ENCODE measurements at places on chromosomes 16 and 17.
A peak's percentile ranks its signal among the peaks of the same experiment; 100 is the strongest.

DNA sequence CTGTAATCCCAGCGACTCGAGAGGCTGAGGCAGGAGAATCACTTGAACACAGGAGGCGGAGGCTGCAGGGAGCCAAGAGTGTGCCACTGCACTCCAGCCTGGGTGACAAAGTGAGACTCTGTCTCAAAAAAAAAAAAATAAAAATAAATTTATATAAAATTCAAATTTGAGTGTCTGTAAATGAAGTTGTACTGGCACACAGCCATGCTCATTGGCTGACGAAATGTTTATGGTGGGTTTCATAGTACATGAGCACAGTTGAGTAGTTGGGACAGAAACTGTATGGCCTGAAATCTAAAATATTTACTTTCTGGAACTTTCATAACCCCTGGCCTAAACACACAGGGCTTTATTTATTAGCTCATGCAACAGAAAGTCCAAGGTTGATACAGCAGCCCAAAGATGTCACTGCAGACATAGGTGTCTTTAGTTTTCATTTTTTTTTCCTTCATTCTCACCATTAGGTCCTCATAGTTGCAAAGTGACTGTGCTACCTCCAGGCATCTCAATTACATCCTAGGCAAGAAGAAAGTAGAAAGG lies 355.3 kb downstream of the SLC39A11 start:
- DNase-seq: no peak

GRCh38 chr17:32943647-32944191 lies 15.8 kb downstream of the TMEM98 start:
- no peak for DNase-seq

GRCh38 chr17:4327606-4328005 lies 38.9 kb downstream of the UBE2G1 start:
- no peak for DNase-seq

GRCh38 chr17:67312265-67312664 lies 54.1 kb downstream of the PSMD12 start:
- no peak for DNase-seq

- no peak for DNase-seq
Observed at GRCh38 chr17:2034806-2035540, 5.0 kb downstream of the DPH1 start.

- no peak for DNase-seq
Observed at GRCh38 chr16:77759201-77759600, 29.2 kb upstream of the VAT1L start.

DNA sequence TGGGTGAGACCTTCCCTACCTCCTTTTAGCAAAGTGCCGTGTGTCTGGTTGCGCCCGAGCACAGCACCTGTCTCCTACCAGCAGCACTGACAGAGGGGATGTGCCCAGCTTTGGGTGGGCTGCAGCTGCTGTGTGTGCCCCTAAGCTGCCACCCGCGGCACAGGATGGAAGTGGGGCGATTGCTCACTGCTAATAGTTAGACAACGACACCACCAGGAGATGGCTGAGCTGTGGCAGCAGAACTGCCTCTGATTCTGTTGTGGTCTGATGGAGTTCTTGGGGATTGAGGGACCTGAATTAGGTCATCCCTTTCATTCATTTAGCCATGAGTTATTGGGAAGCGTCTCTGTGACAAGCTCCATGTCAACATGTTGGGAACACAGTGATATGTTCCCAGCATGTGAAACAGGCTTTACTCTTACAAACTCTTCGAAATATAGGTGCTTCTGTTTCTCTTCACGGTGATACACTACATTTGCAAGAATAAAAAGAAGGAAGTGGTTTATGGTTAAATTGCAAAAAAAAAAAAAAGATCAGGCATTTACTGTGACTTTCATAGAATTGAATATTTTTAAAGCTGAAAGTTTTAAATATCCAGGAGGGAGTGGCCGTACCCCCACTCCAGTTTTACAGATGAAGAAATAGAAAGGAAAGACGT lies 184.4 kb downstream of the MAF start:
- no peak for DNase-seq

- DNase-seq: no peak
Observed at GRCh38 chr16:85752511-85753420, 1.9 kb upstream of the C16orf74 start.

- DNase-seq: no peak
Observed at GRCh38 chr17:2964370-2964769, 99.0 kb downstream of the OR1D5 start.

DNA sequence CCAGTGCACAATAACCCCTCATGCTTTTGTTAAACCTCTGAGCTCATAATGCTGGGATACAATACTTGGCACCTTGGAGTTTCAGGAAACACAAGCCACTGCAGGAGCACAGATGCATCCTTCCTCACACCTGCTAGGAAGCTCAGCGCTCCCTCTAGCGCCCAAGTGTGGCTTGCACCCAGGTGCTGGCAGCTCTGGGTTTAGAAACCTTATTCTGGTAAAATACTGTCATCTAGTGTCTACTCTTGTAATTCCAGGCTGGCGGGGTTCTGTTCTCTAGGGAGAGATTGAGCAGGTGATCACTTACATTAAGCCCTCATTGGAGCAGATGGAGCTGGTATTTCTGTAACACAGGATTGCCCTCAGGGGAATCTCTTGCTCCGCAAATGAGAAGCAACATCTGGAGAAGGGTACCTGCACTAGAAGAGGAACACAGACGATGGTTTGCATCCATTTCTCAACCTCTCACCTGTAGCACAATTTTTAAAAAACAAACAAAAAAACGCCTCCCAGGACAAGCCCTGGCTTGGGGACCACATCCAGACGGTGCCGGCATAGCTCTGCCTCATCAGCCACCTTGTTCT lies 1.5 kb downstream of the CCL1 start:
- peak; percentile 81 for DNase-seq

GRCh38 chr16:85735225-85735635 lies 15.7 kb downstream of the C16orf74 start:
- DNase-seq: peak; percentile 77

- DNase-seq: no peak
Observed at GRCh38 chr17:75516619-75517296, 430 bp downstream of the TSEN54 start.

DNA sequence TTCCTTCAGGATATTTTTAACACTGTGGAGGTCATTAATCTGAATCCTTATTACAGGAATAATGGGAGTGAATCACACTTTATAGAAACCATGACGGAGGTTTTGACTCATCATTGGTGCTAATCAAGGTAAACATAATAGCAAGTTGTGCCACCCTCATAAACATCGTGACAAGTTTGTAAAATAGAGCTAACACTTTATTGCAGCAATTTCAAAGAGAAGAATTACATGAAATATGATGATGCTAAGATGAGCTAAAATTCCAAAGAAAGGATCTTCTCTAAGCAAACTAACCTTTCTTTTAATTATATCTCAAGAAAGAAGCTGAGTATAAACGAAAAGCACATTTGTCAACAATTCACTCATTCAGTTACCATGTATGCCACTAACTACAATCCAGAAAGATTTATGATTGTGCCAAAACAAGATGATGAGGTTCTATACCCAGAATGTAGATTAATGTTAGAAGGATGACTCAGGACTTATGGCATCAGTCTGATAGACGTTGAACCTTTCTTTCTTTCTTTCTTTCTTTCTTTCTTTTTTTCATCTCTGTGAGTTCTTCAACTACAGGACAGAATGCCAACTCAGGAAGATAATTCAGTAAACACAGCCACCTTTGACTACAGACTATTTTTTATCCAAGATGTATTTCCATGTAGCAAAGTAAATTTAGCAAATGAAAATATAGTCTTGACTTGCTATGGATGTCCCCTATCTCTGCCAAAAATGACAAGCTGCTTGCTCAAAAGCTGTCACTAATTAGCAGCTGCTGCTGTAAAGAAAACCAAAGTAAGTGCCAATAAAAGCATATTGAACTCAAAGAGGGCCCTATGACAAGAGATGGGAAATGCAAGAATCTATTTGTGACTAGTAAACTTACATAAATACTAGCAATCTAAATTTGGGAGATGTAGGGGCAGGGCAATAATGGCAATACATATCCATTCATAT lies 23.3 kb downstream of the STAT5B start:
- no peak for DNase-seq

GRCh38 chr17:36598951-36599401 lies 2.4 kb upstream of the MRM1 start:
- DNase-seq: no peak

DNA sequence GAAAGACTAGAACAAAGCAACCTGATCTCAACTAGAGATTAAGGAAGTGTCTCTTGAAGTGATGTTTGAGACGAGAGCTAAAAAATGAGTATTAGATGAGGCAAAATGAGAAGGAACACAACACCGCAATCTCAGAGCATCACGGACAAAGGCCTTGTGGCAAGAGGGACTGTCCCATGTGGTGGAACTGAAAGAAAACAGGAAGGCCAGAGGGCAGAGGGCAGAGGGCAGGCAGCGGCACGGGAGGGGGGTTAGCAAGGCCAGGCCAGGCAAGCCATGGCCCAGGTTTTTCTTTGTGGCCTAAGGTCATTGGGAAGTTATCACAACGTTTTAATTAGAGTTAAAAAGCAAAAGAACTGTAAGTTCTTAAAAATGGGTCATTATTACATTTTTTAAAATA lies 22.5 kb downstream of the RPA1 start:
- no peak for DNase-seq

- no peak for DNase-seq
Observed at GRCh38 chr16:89641458-89642119, 15.9 kb downstream of the CHMP1A start.

- peak; percentile 70 for DNase-seq
Observed at GRCh38 chr17:78168903-78169793, 767 bp downstream of the SYNGR2 start.

GRCh38 chr16:84378567-84378966 lies 10.2 kb downstream of the ATP2C2 start:
- no peak for DNase-seq

DNA sequence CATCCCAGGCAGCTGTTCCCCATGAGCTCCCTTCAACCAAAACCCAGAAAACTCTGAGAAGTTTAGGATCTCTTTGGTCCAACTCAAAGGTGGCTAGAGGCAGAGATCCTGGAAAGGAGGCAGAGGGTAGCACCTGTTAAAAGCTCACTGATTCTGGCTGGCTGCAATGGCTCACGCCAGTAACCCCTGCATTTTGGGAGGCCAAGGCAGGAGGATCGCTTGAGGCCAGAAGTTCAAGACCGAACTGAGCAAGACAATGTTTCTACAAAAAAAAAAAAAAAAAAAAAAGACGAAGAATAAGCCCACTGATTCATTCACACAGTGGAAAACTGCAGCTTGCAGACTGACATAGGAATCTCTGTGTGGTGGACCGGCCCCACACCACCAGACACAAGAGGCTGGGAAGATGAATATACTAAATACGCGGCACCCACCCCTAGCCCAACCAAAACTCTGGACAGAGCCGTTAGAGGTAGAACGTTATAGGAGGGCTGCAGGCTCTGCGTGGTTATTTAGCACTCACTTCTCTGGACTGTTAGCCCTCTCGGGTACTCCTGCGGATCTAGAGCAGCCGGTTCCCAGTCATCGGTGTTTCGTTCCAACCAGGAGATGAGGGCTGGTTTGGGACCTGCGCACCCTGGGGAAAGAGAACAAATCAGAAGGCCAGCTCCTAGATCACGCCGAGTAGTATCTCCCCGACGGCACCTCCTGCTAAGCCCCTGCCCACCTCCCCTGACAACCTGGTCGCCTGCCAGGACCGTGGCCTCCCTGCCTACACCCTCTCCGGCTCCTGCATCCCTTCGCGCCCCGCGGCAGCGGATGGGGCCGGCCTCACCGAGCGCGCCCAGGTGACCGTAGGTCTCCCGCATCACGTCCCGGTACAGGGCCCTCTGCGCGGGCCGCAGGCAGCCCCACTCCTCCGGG lies 925 bp downstream of the ZNF689 start:
- peak; percentile 64 for DNase-seq

- DNase-seq: peak; percentile 27
Observed at GRCh38 chr16:22353191-22353919, 21.1 kb downstream of the CDR2 start.

DNA sequence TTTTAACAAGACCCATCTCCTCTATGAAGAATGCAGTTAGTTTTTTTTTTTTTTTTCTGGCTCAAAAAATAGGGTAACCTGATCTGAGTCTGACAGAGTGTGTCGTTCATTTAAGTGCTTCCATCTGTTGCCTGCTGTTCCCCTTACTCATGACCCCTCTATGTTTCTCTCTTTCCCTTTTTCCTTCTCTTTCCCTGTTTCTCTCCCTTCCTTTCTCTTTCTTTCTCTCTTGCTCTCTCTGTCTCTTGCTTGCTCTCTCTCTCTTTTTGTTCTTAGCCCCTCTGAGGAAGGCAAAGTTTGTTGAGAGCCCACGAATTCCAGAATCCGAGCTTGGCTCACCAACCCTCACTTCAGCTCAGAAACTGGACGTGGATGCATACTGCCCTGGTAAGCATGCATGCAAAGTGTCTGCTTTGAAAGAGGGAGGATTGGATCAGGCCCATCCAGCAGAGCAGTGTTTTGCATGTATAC lies 185.0 kb downstream of the TANC2 start:
- DNase-seq: no peak

- no peak for DNase-seq
Observed at GRCh38 chr17:65595071-65595656, 33.7 kb upstream of the AXIN2 start.

DNA sequence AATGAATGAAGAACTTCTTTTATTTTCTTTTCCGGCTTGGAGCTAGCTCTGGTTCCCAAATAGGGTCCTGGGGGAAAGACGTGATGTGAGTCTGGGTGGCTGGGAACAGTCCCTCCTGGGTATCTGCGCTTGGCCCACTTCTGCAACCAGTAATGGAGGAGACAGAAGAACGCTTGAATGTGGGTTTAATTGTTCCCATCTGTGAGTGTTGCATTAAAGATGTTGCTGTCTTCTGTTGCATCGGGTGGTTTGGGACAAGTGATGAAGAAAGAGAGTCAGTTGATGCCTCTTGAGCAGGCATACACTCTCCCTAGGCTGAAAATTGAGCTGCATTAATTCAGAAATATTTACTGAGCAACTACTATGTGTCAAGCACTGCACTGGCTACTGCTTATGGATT lies 511.1 kb downstream of the CDH13 start:
- no peak for DNase-seq

GRCh38 chr16:49883076-49884014 lies 27.4 kb upstream of the ZNF423 start:
- DNase-seq: no peak

DNA sequence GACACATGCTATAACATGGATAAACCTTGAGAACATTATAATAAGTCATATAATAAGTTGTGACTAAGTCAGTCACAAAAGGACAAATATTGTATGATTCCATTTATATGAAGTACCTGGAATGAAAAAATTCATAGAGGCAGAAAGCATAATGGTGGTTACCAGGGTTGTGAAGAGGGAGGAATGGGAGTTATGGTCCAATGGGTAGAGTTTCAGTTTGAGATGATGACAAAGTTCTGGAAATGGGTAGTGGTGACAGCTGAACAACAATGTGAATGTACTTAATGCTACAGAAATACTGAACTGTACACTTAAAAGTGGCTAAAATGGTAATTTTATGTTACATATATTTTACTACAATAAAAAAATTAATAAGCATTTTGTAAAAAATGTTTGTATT lies 49.7 kb downstream of the MYO1D start:
- DNase-seq: no peak

Measured in GM13977 (cell line).